ENCODE measurements at places on chromosomes 12 and 14.

- no peak for DNase-seq
Measured at GRCh38 chr12:8157484-8158198, 826 bp downstream of the ZNF705A start.

DNA sequence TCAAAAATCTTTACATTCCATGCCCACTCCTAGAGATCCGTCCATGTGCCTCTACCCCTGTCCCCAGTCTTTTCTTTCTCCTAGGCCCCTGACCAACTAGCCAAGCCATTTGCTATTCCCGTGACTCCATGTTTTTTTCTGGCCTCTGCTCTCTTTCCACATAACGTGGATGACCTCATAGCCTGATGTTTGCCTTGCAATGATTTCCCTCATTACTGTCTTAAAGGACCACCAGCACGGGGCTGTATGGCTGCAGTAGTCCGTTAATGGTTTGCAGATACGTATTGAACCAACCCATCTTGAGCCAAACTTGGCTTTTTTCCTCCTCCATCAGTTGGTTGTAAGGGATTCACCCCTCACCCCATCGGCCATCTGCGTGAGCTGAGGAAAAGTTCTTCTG lies 226.0 kb downstream of the PCNX1 start:
- DNase-seq: no peak

- no peak for DNase-seq
Measured at GRCh38 chr12:11805043-11805442, 155.6 kb downstream of the ETV6 start.

DNA sequence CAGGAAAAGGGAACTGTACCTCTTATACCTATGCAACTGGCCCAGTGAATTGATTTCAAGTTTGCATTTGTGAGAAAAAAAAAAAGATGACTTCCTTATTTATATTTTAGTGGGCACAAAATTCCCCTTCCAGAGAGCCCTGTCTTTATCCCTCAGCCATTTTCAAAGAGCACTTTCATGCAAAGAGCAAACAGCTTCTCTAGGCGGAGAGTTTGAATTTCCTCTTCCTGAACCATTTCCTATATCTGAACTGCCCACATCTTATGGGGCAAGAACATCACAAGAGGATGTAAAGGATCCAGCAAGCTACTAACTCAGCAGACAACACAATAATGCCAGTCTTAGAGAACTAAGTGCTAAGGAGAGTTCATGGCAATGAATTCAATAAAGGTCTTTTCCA lies 22.3 kb upstream of the PLXNC1 start:
- no peak for DNase-seq

DNA sequence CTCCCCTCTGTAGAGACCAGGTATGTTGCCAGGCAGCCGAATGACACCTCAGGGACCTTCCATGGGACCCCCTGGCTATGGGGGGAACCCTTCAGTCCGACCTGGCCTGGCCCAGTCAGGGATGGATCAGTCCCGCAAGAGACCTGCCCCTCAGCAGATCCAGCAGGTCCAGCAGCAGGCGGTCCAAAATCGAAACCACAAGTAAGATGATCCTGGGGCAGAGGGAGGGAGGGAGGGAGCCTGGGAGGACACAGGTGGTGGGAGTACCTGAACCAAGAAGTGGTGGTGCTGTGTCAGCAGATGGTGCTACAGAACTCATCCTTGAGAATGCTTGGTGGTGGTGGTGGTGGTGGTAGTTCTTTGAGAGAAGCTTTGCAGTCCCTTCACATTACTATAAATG lies 1.0 kb downstream of the SMARCD1 start:
- no peak for DNase-seq

DNA sequence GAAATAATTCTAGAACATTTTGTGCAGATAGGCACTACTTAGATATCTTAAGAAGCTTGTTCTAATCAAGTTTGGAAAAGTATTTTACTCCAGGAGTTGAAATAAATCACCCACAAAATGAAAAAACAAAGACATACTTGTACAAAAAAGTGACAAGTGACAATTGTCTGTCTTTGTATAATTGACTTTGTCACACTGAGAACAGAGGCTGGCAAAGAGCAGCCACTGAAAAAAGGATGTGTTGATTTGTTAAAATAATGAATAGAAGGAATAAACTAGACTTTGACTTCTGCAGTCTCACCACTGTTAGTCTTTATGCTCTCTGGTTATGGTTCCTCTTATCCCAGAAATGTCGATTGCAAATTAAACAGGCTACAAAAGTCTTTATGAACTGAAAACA lies 77.6 kb downstream of the PTPRR start:
- DNase-seq: no peak

DNA sequence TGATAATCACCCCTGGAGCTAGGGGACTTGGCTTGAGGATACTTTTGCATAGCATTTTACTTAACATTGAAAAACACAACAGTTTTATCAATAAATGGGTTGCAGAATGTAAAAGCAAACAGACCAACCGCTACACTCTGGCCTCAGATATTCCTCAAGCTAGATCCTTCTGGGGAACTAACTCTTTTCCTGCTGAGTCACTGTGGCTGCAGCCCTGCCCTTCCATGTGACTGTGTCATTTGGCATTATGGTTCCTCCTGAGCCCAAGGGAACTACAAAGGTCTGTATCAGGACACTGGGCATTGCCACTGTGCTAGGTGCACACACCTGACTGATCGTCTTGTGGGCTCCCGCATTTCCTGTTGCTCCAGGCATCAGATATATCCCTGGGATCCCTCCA lies 56.6 kb downstream of the TTC9 start:
- DNase-seq: no peak

- DNase-seq: no peak
Measured at GRCh38 chr14:68088451-68088854, 268.9 kb downstream of the RAD51B start.

- DNase-seq: no peak
Measured at GRCh38 chr12:113697651-113698509, 226.2 kb upstream of the LHX5 start.

- no peak for DNase-seq
Measured at GRCh38 chr12:116389990-116390389, 112.5 kb upstream of the MED13L start.

GRCh38 chr12:9957834-9958233 lies 13.4 kb upstream of the CLEC12A start:
- DNase-seq: no peak

DNA sequence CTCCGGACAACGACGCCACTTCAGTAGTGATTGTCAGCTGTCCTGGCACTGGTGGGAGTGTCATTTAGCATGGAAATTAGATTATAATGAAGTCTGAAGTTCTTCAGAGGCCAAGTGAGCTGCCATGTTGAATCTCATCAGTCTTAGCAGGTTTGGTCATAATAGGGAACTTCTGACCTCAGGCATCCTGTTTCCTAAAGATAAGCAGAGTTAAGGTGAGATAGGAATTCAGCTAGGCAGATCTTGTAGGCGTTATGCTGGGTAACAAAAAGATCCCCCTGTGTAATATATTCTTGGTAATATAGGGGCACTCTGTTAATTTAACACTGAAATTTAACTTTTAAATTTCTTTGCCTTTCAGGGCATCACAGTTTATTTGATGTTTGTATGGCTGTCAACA lies 137.5 kb downstream of the CCDC91 start:
- no peak for DNase-seq

GRCh38 chr12:14185427-14186192 lies 179.9 kb upstream of the ATF7IP start:
- DNase-seq: no peak

DNA sequence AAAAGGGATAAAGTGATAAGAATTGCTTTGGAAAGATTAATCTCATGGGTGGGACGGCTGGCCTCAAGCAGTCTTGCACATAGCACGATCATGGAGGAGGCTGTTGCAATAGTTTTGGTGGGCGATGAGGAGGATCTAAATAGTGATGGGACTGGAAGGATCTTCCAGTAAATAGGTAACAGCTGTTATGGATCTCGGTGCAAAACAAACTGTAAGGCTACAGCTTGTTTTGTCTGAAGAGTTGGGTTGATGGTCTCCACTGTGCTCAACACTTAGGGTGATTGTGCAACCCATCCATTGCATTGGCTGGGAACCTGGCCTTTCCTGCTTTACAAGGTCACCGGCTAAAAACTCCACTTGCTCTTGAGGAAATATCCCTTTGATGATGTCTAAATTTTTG lies 21.0 kb downstream of the IGF1 start:
- no peak for DNase-seq

- DNase-seq: no peak
Measured at GRCh38 chr12:50662116-50662510, 101.8 kb upstream of the ATF1 start.

- peak; percentile 55 for DNase-seq
Measured at GRCh38 chr14:103207388-103208072, 84.3 kb downstream of the TNFAIP2 start.

DNA sequence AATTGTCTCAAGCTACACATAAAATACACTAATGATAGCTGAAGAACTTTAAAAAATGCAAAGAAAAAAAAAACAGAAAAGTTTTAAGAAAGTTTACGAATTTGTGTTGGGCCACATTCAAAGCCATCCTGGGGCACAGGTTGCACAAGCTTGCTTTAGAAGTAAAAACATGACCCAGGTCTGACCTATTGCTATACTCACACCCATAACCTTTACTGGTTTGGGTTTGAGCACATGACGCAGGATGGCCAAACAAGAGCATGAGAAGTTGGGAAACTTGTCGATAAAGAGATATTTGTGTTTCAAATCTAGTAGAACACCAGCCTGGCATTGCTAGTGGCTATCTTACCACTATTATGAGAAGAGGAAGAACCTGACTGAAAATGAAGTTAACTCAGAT lies 143.7 kb downstream of the NOVA1 start:
- DNase-seq: no peak

GRCh38 chr14:99383472-99384449 lies 96.9 kb downstream of the SETD3 start:
- DNase-seq: no peak

GRCh38 chr14:94615254-94615653 lies 3.1 kb downstream of the SERPINA3 start:
- DNase-seq: no peak

GRCh38 chr12:120013659-120014380 lies 24.8 kb downstream of the BICDL1 start:
- no peak for DNase-seq

DNA sequence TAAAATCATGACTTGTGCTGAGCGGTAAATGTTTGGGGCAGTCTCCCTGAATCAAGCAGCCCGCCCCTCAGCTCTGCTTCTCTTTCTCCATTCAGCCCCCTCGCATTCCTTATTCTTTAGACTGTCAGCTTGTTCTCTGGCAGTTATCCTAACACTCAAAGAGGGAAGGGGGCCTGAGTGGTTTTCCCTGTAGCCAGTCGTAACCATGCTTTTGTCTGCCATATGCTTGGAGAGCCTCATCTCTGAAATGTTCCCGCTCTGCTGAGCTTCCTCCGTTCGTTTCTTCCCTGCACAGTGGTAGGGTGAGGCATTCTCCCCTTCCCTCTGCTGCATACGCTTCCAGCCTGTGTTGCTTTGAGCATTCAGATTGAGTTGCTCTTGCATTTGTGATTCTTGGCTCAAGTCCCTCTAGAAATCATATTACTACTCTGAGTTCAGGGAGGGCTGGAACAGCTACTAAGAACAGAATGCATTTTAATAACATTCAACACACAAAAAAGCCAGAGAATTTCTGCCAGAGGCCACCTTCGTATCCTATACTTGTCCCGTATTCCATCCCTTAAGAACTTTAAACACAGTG lies 119.7 kb downstream of the FBXL14 start:
- DNase-seq: peak; percentile 21

GRCh38 chr12:98483621-98484503 lies 31.5 kb upstream of the TMPO start:
- DNase-seq: no peak

GRCh38 chr14:92259613-92260357 lies 63.2 kb upstream of the SLC24A4 start:
- DNase-seq: no peak

DNA sequence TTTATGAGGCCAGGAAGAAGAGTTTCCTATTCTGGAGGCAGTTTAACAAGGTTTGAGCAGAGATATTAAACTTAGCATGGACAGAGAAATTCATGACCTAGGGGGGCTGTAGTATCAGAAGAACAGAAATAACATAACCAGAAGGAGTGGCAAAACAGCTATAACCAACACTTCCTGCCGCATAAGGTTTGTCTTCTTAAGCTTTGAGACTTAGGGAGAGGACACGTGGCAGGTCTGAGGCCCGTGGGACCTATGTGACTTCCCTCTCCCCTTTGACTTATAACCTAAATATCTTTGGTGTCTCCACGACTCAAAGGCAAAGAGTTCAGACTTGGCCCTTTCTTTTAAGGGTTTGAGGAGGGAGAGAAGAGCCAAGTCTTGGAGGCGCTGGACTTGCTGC lies 119.1 kb upstream of the PZP start:
- no peak for DNase-seq

DNA sequence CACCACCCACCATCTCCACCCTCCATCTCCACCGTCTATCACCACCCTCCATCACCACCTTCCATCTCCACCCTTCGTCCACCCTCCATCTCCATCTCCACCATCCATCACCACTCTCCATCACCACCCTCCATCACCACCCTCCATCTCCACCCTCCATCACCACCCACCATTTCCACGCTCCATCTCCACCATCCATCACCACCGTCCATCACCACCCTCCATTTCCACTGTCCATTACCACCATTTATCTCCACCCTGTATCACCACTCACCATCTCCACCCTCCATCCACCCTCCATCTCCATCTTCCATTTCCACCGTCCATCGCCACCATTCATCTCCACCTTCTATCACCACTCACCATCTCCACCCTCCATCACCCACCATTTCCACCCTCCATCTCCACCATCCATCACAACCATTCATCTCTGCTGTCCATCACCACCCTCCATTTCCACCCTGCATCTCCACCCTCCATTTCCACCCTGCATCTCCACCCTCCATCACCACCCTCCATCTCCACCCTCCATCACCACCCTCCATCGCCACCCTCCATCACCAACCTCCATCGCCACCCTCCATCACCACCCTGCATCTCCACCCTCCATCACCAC lies 6.1 kb upstream of the CEP170B start:
- no peak for DNase-seq

- no peak for DNase-seq
Measured at GRCh38 chr14:86221000-86221399, 691.1 kb downstream of the FLRT2 start.

DNA sequence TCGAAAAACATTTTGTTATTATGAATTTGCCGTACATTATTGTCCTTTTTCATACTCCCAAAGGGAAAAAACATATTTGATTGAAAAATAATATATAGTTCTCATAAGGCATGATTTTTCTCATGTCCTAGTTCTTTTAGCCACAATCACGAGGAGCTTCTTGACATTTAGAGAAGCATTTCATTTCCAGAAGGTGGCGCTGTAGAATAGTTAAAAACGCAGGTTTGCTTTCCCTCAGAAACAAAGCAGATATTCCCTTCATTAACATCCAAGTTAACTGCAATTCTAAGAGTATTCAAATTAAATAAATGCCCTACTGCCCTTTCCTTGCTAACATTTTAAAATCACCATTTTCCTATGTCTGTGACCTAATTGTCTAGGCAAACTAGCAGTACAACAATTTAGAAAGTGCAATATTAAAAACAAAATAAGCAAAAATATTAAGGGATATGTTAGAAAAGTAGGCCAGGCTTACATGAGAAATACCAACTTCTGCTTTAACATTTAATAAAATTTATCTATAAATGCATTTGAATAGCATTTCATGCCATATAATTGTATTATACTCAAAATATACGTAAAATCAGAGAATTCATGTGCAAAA lies 10.9 kb upstream of the PIK3C2G start:
- no peak for DNase-seq

- DNase-seq: no peak
Measured at GRCh38 chr12:68470664-68471328, 138.6 kb upstream of the MDM1 start.

GRCh38 chr12:116382686-116383530 lies 105.4 kb upstream of the MED13L start:
- no peak for DNase-seq
